ENCODE measurements at places on chromosomes 5 and 9.

DNA sequence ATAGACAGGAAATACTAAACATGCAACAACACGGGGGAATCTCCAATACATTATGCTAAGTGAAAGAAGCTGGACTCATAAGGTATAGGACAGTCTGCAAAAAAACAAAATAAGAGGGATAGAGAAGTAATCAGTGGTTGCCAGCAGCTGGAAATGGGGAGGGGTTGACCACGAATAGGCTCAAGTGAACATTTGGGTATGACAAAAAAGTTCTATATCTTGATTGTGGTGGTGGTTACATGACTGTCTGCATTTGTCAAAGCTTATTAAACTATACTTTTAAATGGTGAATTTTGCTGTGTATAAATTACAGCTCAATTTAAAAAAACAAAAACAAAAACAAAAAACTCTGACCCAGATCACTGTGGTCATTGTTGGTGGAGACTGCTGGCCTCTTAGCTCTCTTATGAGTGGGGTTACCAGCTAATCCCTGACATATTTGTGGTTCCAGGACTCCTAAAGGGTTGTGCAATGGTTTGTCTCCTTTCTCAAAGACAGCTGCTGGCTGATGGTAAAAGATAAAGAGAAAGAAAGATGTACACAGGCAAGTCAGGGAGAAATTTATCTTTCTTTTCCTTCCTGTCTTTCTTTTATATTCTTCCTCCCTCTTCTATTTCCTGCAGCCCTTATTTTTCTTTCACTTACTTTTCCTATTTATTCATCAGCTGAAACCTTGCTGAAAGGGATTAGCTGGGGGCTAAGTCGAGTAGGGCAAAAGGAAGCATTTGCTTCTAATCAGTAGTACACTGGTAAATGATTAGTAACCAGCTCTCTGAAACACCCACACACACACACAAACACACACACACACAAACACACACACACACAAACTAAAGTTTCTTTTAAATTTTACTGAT is 42.6 kb upstream of the APC start:
- ATAC-seq: peak; percentile 45

DNA sequence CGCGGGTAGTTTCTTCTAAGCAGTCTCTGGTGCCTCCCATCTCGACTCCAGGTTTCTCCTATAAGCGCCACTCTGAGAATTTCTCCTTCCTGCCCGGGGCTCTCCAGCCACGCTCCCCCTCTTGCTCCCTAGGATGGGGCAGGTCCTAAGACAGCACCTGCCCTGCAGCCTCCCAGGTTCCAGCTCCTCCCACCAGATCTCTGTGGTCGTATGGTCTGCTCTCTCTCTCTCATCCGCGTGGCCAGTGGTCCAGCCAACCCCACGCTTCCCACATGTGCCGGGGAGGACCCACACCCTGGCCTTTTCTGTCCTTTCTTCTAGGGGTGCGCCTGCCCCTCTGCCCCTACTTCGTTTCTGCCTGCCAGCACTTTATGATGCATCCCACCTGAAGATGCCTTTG is 40.5 kb downstream of the MVB12B start:
- no peak for ATAC-seq

- ATAC-seq: no peak
Observed at GRCh38 chr9:113932906-113933584, 56.9 kb downstream of the ZNF618 start.

- ATAC-seq: no peak
Observed at GRCh38 chr9:117403848-117404247, 11.0 kb downstream of the ASTN2 start.

DNA sequence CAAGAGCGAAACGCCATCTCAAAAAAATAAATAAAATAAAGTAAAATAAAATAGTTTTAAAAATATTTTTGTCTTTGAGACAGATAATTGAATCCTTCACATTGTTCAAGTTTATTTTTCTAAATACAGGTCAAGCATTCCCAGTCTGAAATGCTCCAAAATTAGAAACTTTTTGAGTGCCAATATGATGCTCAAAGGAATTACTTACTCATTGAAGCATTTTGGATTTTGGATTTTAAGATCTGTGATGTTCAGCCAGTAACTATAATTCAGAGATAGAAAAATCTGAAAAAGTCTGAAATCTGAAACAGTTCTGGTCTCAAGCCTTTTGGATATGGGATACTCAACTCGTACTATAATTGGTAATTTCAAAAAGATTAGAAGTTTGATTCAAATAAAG is 39.8 kb downstream of the RBM27 start:
- ATAC-seq: no peak

DNA sequence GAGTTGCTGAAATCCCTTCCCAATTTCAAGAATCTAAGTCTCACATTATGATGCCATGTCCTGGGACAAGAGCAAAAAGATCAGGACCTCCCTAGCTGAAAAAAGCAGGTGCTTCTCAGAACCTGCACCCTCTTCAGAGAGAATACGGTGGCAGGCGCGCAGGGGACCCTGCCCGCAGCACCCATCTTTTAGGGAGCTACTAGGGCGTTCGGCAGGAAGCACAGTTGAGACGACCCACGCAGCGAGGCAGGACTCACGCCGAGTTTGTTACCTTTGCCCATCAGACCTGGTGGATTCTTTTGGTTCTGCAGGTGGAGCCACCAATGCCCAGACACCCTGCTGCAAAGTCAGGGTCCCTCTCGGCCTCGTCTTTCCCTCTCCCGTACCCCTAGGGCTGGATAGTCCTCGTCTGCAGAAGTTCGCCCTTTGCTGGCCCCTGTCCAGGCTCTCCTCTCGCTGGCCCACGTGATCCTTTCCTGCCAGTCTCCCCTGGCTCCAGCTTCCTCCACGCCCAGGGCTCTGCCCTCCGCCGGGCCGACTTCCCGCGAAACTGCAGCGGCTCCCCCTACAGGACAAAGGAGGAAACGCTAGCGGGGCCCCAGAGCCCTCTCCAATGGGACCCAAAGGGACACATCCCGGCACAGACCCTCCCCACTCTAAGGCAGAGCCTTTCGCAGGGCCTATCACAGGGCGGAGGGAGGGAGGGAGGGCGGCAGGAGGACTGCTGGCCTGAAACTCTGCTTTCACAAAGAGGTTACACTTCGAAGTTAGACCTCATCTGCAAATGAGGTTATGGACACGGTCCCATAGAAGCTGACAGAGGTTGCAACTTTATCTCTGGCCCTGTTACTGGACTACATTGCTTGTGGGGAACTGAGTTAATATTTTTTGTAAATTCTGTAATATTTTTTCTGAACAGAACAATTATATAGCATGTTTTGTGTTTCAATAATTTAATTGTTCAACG is 28.8 kb downstream of the TMEM174 start:
- ATAC-seq: peak; percentile 91

DNA sequence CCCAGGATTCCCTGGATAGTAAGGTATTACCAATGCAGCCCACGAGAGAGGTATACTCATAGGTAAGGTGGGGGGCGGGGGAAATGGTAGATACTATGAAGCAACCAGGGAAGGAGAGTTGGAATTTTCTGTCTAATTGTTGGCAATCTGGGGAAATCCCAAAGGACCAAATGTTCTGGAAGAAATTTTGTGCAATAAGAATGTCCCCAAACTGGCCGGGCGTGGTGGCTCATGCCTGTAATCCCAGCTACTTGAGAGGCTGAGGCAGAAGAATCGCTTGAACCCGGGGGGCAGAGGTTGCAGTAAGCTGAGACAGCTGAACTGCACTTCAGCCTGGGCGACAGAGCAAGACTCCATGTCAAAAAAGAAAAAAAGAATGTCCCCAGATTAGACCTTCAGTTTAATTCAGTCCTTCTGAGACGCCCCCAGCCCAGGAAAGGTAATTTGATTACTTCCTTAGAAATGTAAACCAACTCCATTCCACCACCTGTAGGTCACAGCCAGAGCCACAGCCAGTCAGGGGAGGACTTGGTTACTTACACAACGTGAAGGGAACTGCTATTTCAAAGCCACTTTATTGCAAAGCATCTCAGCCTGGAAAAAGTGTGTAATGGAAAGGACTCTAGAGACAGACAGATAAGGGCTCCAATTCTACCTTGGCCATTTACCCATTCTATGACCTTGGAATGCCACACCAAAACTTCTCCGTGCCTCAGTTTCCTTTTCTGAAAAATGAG is 50.0 kb upstream of the KLF4 start:
- no peak for ATAC-seq

- no peak for ATAC-seq
Observed at GRCh38 chr5:113240032-113240431, 194.8 kb downstream of the TSSK1B start.

- no peak for ATAC-seq
Observed at GRCh38 chr5:135087950-135088349, 53.9 kb upstream of the PITX1 start.

- no peak for ATAC-seq
Observed at GRCh38 chr5:82544004-82544403, 265.9 kb upstream of the RPS23 start.

DNA sequence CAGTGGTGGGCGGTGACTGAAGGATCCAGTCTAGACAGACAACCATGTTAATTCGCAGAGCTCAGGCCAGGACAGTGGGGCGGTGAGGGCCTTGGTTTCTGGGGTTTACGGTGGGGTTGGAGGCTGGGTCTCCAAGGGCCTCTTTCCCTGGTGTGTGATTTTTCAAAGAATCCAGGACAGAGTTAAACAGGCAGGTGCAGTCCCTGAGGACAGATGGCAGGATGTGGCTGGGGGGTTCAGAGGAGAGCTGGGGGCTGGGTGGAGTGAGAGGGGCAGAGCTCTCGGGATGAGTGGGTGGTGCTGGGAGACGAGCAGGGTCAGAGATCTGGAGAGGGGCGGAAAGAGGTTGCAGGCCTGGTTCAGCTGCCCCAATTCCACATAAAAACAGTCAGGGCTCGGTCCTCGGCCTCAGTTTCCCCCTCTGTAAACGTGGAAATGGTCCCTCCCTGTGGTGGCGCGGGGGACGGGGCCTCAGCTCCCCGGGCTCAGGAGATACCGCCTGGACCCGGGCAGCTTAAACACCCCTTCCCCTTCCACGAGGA is 145.9 kb downstream of the GAPVD1 start:
- ATAC-seq: peak; percentile 42

GRCh38 chr5:34535944-34536623 is 120.0 kb upstream of the RAI14 start:
- ATAC-seq: no peak

DNA sequence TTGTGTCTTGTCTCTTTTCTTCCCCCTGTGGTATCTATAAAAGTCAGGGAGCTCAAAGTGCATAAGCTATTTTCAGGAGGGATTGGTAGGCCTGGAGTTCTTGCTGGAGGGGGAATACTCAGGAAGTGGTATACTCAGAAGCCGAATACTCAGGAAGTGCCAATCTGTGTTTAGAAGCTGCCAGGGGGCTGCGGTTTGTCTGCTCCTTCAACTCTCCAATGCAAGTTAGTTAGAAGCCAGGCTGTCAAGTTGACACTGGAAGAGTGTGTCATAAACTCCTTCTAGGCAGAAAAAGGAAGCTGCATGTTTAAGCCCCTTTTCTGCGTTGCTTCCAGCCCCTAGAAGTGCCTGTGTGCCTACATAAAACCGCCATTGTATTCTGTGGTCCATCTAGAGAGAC is 366.5 kb downstream of the TAF11L14 start:
- no peak for ATAC-seq
